ENCODE measurements at places on chromosomes 1 and 21.

DNA sequence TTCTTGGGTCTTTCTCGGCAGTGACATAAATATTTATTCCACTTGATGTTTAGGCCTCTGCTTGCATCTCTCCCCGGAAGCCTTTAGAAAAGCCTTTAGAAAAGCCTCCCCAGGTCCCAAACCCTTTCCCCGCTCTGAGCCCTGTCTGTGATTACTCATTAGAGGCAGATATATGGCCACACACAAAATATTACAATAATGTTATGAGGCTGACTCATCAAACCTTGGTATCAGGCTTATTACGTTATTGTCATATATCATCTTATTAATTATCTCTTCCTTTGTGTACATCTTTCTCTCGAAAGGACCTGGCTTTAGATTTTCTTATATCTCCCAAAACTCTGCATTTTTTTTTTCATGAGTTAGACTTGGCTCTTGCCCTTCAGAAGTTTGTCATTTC, 69.5 kb downstream of the FGGY start:
- peak; percentile 78 for DNase-seq

DNA sequence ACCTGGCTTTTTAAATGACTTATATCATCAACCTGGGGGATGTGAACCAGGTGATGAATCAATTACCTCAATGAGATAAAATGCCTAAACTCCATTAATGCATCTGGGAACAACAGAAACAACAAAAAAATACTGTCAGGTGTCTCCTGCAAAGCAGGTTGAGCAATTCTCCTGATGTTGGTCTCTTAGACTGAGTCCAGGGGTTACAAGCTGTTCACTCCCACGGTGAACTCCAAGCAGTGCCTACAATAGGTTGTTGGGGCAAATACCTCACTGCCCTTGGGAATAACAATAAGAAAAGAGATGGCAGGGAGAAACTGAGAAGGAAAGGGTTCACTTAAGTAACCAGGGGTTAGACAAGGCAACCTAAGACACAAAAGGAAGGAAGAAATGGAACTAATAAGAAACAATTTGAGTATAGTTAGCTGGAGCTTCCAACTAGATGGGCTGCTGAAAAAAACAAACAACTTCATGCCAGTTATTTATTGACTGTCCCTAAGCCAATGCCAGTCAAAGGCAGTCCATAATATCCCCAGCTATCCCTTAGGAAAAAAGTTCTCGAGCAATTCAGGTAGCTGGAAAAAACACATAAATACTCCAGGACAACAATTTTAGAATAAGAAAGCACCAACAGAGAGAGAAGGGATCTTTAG, 97.6 kb upstream of the MAGI3 start:
- no peak for DNase-seq

GRCh38 chr1:220928725-220929300, 49.6 kb downstream of the HLX start:
- no peak for DNase-seq

DNA sequence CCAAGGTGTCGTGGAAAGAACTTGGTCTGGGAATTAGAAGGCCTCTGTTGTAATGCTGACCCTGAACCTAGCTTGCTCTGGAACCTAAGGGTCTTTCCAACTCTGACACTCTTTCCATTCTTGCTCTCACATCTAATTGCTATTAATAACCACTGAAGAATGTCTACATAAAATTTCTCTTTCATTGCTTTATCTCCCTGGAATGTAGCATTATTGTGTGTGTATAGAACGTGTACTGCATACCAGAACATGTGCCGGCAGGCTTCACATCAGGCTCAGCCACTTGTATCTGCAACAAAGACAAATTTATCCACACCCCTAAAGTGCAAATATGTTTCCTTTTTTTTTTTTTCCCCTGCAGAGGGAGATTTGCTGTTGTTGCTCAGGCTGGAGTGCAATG, 13.9 kb upstream of the LAX1 start:
- DNase-seq, result peak; percentile 85

DNA sequence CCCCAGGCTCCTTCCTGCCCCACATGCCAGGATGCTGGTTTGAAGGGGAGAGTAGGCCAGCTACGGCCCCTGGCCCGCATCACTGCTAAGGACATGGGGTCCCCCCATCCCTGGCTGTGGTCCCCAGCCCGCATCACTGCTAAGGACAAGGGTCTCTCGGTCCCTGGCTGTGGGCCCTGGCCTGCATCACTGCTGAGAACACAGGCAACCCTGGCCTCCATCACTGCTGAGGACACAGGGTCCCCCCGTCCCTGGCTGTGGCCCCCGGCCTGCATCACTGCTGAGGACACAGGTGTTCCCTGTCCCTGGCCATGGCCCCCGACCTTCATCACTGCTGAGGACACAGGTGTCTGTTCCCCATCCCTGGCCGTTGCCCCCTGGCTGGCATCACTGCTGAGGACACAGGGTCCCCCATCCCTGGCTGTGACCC, 448 bp upstream of the OBSCN start:
- DNase-seq, result no peak

GRCh38 chr21:21818898-21819297, 820.7 kb downstream of the NCAM2 start:
- DNase-seq, result no peak

DNA sequence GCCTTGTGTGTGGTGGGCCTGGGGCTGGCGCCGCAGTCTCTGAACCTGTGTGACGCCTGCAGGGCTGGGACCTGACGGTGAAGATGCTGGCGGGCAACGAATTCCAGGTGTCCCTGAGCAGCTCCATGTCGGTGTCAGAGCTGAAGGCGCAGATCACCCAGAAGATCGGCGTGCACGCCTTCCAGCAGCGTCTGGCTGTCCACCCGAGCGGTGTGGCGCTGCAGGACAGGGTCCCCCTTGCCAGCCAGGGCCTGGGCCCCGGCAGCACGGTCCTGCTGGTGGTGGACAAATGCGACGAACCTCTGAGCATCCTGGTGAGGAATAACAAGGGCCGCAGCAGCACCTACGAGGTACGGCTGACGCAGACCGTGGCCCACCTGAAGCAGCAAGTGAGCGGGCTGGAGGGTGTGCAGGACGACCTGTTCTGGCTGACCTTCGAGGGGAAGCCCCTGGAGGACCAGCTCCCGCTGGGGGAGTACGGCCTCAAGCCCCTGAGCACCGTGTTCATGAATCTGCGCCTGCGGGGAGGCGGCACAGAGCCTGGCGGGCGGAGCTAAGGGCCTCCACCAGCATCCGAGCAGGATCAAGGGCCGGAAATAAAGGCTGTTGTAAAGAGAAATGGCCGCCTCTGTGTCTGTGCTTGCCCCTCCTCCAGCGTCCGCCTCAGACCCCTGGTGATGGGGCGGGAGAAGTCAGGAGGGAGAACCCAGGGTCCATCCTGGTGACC, 788 bp downstream of the ISG15 start:
- DNase-seq, result peak; percentile 48

GRCh38 chr1:145707183-145707867, at the start of gene PDZK1:
Gene PDZK1 (minus strand): TSS chr1:145707368. CDS start chr1:145688021, 19,347 bp downstream.
- no peak for DNase-seq

DNA sequence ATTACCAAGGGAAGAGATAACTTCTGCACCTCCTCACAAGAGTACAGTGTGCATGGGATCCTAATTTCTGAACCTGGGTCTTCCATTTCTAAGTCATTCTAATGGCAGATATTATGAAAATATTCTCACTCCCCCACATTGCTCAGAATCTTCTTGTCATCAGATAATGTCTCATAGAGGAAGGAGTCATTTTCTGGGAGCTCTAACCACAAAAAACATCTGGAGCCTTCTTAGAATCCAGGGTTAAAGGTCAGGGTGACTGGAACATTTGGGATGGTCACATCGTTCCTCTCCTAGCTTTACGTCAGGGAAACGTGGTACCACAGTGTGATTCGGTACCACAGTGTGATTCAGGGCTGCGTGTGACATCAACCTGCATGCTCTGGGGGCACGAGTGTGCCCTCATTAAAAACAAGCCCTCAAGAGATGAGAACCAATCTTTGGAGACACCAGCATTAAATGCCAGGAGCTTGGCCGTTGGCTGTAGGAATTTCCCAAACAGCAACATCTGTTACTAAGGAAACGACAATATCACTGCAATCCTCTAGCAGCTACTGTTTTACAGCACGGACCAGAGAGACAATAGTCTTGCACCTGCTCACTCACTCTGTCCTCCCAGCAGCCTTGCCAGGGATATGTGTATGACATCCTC, 179.1 kb downstream of the PSMG1 start:
- DNase-seq, result peak; percentile 69

GRCh38 chr1:45010855-45011811, at the start of gene HECTD3:
Gene HECTD3 (minus strand): TSS chr1:45011324. CDS start chr1:45011257, 67 bp downstream.
- DNase-seq, result peak; percentile 69

DNA sequence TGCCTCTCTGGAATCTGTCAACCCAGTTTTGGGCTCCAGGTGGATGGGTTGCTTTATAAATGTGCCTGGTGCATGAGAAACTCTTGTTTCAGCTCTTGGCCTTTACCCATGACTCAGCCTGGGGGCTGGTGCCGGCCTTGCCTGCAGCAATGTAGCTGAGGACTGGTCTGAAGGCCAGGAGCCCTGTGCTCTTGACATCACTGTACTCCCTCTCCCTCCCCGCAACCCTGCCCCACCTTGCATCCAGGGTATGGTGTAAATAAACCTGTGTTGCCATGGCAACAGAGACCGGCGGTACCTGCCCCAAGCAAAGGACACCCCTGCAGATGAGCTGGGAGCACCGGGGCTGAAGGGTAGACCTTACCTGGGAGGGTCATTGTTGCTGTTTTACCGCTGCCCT, 13.3 kb downstream of the FAM151A start:
- no peak for DNase-seq

DNA sequence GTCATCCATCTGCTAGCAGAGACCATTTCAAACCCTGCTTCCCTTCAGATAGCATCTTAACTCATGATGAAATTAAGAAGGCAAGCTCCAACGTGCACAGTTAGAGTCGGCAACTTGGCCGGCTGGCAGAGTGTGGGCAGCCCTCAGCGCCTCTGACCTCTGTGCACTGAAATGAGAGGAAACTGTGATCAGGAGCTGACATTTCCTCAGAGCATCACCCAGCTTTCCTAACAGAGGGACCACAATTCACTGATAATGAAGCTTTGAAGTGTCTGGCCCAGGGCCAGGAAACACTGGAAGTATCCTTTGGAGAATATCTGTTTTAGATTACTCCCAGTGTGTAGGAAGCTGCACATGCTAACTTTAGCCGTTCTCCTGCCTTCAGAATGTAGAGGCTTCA, 145.0 kb upstream of the ZC3H11B start:
- peak; percentile 51 for DNase-seq

DNA sequence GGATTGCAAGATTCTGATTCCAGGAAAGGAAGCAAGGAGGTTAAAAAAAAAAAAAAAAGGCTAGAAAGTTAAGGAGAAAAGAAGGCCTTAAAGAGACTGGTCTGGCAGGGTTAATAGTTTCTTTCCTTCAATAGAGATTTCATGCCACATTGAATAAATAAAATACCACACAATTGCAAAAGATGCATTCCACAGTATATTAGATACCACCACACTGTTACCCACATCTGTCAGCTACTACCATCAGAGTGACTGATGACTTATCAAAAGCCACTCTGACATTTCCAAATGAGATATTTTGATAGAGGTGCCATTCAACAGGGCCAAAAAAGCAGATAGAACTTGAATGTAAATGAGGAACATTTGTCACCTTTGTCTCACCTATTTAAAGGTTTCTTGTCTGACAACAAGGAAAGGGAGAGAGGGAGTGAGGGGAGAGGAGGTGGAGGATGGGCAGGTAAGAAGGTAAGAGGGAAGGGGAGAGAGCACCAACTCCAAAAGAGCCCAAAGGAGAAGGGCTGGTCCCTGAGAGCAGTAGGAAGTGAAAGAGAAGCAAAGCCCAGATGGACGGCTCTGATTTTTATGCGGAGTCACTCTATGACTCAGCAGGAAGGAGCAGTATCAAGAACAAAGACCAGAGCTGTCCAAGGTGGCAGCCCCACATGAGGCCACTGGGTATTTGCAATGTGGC, 38.3 kb downstream of the LRRN2 start:
- peak; percentile 64 for DNase-seq

DNA sequence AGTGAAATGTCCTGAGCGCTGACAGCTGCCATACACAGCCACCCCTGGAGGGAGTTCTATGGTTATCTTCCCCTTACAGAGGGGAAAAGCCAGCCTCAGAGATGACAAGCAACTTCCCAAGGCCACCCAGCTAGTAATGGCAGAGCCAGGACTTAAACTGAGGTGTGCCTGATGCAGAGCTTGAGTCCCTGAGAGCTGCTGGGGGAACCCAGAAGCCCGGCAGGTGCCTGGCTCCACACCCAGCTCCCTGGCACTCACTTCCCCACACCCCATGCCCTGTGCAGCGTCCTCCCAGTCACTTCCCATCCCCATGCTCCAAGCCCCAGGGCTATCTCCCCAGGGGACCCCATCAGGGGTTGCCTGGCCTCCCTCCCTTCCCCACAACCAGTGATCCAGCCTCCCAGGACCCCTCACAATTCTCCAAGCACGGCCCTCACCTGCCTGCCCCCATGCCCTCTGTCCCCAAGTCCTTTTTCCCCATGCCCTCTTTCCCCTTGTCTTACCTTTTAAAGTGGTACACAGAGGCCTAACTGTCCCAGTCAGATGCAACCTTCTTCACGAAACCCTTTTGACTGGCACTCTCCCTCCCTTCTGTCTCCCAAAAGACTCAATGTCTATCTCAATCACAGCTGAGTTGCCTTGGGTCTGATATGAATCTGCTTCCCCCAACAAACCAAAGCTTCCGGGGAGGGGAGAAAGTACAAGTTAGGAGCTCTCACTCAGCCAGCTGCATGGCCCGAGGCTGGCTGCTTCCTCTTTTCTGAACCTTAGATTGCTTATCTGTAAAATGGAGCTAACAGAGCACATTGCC, 39.8 kb upstream of the LRP8 start:
- DNase-seq, result no peak

- peak; percentile 49 for DNase-seq
Observed at GRCh38 chr1:26417111-26417759, 6.6 kb downstream of the LIN28A start.

DNA sequence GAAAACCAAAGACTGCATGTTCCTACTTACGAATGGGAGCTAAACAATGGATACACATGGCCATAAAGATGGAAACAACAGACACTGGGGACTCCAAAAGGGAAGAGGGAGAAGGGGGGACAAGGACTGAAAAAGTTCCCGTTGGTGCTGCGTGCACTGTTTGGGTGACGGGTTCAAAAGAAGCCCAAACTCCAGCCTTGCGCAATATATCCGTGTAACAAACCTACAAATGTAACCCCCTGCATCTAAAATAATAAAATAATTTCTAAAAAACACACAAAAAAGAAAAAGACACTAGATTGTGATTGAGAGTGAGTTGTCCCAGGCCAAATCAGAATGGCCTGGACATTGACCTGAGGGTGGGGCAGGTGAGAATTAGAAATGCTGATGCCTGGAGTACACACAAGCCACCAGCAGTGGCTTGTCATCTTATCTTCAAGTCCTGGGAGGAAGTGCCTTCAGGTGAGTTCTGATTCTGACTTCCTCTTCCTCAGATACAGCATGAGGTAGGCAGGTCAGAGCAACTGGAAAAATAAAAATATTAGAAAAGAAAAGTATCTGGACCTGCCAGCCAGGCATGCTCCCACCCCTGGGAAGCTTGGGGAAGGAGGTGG, 54.7 kb downstream of the SPATA46 start:
- DNase-seq, result no peak

GRCh38 chr1:245837718-245838117, 669.4 kb downstream of the SMYD3 start:
- DNase-seq, result peak; percentile 72

- no peak for DNase-seq
Observed at GRCh38 chr1:29786195-29786594, 549.9 kb downstream of the PTPRU start.
